ENCODE measurements at places on chromosomes 3 and 15. TPM values are rescaled to one million over a fixed set of nuclear protein-coding genes. Genes with fewer than 3 reads are reported as not detected.
A peak's percentile ranks its signal among the peaks of the same experiment; 100 is the strongest.

LRRC2 gene
- 0.93 TPM for total RNA-seq

PLCL2 gene
- total RNA-seq, result 16.5 TPM

CTNNB1 gene
- total RNA-seq, result 212 TPM

ILDR1 gene
- 0.17 TPM for total RNA-seq

GRCh38 chr15:40293905-40294895, 11.3 kb upstream of the ANKRD63 start:
- no peak overlapping the region for H3K27ac ChIP-seq
- H3K27me3 ChIP-seq, result no peaks in the 10 kb centered on the region
- no peak for DNase-seq
- no peaks in the 10 kb centered on the region for H3K36me3 ChIP-seq
- peaks cover under 1% of the 10 kb centered on the region for H3K4me1 ChIP-seq
- H3K4me3 ChIP-seq, result no peak overlapping the region

GRCh38 chr3:173019378-173019777, 121.7 kb downstream of the SPATA16 start:
- H3K27ac ChIP-seq, result no peak overlapping the region
- H3K4me1 ChIP-seq, result no peaks in the 10 kb centered on the region
- no peaks in the 10 kb centered on the region for H3K27me3 ChIP-seq
- no peak for DNase-seq
- H3K4me3 ChIP-seq, result no peak overlapping the region

- no peaks in the 10 kb centered on the region for H3K4me1 ChIP-seq
- H3K4me3 ChIP-seq, result no peak overlapping the region
- DNase-seq, result no peak
- H3K27me3 ChIP-seq, result no peaks in the 10 kb centered on the region
Measured at GRCh38 chr3:106327696-106328025, 458.8 kb upstream of the CBLB start.

DNA sequence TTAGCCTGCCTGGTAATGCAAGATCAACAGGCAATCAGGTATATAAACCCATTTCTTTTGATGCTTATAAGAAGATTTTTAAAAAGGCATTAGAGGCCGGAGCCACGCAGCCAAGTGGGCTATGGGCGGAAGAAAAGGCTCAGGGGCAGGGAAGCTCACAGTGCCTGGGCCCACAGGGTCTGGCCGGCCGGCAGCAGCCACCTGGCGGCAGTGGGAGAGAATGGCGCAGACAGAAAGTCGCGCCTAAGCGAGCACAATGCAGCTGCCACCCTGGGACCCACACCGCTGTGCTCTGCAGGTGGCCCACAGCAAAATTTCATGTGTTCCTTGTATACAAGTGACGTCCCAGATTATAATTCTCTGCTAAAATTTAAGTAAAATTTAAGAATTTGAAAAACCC, 448.6 kb upstream of the RASGRP1 start:
- no peak overlapping the region for H3K4me3 ChIP-seq
- H3K36me3 ChIP-seq, result no peaks in the 10 kb centered on the region
- H3K27me3 ChIP-seq, result no peaks in the 10 kb centered on the region
- DNase-seq, result no peak
- no peak overlapping the region for H3K27ac ChIP-seq
- no peaks in the 10 kb centered on the region for H3K4me1 ChIP-seq

DNA sequence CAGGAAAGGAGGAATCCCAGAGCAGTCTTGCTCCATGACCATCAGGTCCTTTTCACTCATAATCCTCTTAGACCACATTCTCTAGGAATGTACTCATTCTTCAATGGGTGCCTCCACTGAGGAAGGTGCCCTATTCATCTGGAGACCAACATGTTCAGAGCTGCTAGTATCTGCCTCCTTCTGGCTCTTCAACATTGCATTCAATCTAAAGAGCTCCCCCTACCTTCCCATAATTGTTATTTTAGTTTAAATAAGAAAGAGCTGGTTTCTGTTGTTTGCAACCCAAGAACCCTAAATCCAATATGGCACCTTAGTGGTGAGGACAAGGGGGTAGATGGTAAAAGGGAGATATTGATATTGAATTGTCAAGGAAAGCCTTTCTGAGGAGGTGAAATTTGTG, 67.6 kb downstream of the SCN11A start:
- no peak overlapping the region for H3K27ac ChIP-seq
- H3K27me3 ChIP-seq, result peaks cover 3% of the 10 kb centered on the region
- no peaks in the 10 kb centered on the region for H3K4me1 ChIP-seq
- H3K4me3 ChIP-seq, result no peak overlapping the region
- DNase-seq, result no peak
- H3K36me3 ChIP-seq, result no peaks in the 10 kb centered on the region

GRCh38 chr15:90414408-90415028, 26.5 kb downstream of the IQGAP1 start:
- no peaks in the 10 kb centered on the region for H3K27me3 ChIP-seq
- H3K27ac ChIP-seq, result no peak overlapping the region
- no peak overlapping the region for H3K4me3 ChIP-seq
- DNase-seq, result no peak
- no peaks in the 10 kb centered on the region for H3K4me1 ChIP-seq
- H3K36me3 ChIP-seq, result no peaks in the 10 kb centered on the region

- H3K27me3 ChIP-seq, result peaks cover 5% of the 10 kb centered on the region
- no peaks in the 10 kb centered on the region for H3K36me3 ChIP-seq
- no peak overlapping the region for H3K4me3 ChIP-seq
- H3K27ac ChIP-seq, result no peak overlapping the region
Measured at GRCh38 chr15:96625256-96625655, 294.8 kb downstream of the NR2F2 start.

DNA sequence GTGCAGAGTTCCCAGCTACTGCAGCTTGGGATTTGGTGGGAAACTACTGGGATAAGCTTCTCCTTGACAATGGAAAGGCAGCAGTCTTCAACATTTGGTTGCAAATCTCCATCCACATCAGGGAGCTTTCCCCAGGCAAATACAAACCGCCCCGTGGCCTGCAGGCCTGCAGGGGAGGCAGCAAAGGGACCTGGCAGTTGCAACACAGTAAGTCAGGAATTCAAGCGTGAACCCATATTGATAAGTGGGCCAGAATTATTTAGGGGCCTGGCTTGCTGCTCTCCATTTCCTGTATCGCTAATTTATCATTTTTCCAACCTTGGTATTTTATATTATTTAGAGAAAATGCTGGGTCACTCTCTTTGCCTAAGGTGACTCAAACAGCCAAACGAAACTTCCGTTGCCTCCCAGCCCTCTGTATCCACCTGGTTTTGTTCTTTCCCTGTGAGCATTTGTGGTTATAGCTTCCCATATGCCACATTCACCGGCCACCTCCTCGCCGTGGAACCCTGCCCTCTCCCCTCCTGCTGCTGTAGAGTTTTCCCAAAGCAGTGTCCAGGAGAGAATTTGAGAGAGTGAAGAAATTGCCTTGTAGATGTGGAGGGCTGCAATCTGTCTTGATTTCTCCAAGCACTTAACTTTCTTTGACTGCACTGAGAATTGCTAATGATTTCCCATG, 34.8 kb downstream of the B3GALNT1 start:
- H3K4me1 ChIP-seq, result no peaks in the 10 kb centered on the region
- no peak overlapping the region for H3K27ac ChIP-seq
- no peak for DNase-seq
- no peaks in the 10 kb centered on the region for H3K36me3 ChIP-seq
- H3K4me3 ChIP-seq, result no peak overlapping the region

- H3K4me3 ChIP-seq, result no peak overlapping the region
- DNase-seq, result peak; percentile 2
- H3K27ac ChIP-seq, result no peak overlapping the region
- H3K4me1 ChIP-seq, result no peaks in the 10 kb centered on the region
Measured at GRCh38 chr3:43870120-43870519, 179.4 kb downstream of the ABHD5 start.

- H3K36me3 ChIP-seq, result no peaks in the 10 kb centered on the region
- no peaks in the 10 kb centered on the region for H3K4me1 ChIP-seq
- no peaks in the 10 kb centered on the region for H3K27me3 ChIP-seq
Measured at GRCh38 chr15:29364426-29365078, 94.9 kb upstream of the NSMCE3 start.

DNA sequence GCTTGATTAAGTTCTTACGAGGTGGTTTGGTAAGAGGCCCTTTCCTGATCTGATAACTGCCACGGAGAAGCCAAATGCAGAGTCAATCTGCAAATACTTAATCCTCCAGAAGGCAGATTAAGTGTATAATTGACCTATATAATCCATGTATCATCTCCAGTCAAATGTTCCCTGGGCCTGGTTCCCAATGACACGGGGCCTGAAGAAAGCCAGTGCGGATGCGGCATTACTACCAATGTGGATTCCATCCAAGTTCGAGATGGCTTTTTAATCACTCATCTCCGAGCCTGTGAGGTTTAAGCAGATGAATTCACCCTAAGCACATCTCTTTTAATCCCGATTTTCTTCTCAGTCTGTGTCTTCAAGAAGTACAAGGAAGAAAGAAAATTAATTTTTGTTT, 60.0 kb upstream of the FEZF2 start:
- no peak overlapping the region for H3K27ac ChIP-seq
- no peak overlapping the region for H3K4me3 ChIP-seq
- H3K27me3 ChIP-seq, result peaks cover 4% of the 10 kb centered on the region
- DNase-seq, result no peak

DNA sequence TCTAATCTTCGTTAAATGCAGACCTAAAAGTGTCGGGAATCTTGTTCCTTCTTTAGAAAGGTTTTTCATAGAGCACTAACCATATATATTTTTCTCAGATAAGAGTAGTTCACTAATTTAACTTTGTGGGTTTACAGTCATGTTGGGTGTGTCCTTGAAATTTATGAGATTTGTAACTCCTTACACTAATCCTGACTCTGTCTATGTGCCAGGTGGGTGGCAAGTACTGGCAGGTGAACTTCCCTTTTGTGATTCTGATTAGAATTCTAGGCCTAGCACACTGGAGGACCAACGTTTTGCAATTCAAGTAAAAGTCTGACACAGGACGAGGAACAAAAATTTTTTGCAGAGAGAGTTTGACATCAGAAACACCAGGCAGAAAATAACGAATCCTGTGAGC, 220.1 kb downstream of the P3H2 start:
- H3K4me1 ChIP-seq, result no peaks in the 10 kb centered on the region
- H3K27ac ChIP-seq, result no peak overlapping the region
- no peak overlapping the region for H3K4me3 ChIP-seq
- DNase-seq, result no peak

- H3K36me3 ChIP-seq, result no peaks in the 10 kb centered on the region
- H3K27me3 ChIP-seq, result no peaks in the 10 kb centered on the region
- DNase-seq, result no peak
- H3K4me3 ChIP-seq, result no peak overlapping the region
- H3K4me1 ChIP-seq, result no peaks in the 10 kb centered on the region
Measured at GRCh38 chr3:183437666-183438564, 9.5 kb upstream of the MCF2L2 start.

GRCh38 chr15:90557186-90558084, 27.7 kb downstream of the CRTC3 start:
- H3K27me3 ChIP-seq, result no peaks in the 10 kb centered on the region
- no peak overlapping the region for H3K4me3 ChIP-seq
- no peaks in the 10 kb centered on the region for H3K36me3 ChIP-seq
- no peak for DNase-seq
- H3K27ac ChIP-seq, result peak overlapping the region; percentile 94

GRCh38 chr15:82135638-82136037, 89.8 kb upstream of the MEX3B start:
- no peak overlapping the region for H3K4me3 ChIP-seq
- peaks cover 17% of the 10 kb centered on the region for H3K4me1 ChIP-seq
- H3K36me3 ChIP-seq, result no peaks in the 10 kb centered on the region
- no peaks in the 10 kb centered on the region for H3K27me3 ChIP-seq
- H3K27ac ChIP-seq, result no peak overlapping the region
- no peak for DNase-seq

DNA sequence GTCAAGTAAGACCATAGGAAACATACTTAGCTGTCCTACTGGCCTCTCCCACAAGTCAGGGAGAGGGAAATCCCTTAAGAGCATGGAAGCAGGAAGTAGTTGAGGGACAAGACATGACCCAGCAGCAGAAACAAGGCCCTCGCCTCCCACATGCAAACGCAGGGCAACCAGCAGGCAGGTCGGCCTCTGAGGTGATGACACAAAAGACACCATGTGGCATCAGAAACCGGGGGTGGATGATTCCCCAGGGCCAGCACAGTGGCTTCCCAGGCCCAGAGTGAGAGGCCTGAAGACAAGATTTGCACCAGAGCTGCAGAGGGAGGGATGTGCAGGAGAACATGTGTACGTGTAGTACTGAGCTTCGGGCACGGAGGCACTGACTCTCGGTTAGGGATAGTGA, 26.3 kb downstream of the PXYLP1 start:
- no peak overlapping the region for H3K27ac ChIP-seq
- H3K4me3 ChIP-seq, result no peak overlapping the region
- no peaks in the 10 kb centered on the region for H3K4me1 ChIP-seq
- no peaks in the 10 kb centered on the region for H3K27me3 ChIP-seq
- DNase-seq, result no peak

DNA sequence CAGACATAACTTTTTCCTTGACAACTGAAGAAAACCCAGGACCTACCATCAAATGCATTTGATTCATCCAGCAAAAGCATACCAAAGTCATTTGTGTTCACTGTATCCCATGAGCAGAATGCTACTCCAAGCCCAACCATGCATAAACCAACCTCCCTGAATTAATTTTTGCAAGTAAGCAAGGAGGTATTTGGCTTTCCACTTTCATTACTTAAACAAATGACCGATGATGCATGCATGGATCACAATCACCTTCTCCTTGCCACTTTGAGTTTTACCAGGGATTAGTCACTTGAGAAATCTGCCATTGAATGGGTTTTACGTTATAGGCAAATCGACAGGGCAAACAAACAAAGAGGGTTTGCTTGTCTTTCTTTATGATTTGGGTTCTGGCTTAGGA, 214.8 kb downstream of the FMN1 start:
- H3K27ac ChIP-seq, result no peak overlapping the region
- no peaks in the 10 kb centered on the region for H3K4me1 ChIP-seq
- no peak overlapping the region for H3K4me3 ChIP-seq

DNA sequence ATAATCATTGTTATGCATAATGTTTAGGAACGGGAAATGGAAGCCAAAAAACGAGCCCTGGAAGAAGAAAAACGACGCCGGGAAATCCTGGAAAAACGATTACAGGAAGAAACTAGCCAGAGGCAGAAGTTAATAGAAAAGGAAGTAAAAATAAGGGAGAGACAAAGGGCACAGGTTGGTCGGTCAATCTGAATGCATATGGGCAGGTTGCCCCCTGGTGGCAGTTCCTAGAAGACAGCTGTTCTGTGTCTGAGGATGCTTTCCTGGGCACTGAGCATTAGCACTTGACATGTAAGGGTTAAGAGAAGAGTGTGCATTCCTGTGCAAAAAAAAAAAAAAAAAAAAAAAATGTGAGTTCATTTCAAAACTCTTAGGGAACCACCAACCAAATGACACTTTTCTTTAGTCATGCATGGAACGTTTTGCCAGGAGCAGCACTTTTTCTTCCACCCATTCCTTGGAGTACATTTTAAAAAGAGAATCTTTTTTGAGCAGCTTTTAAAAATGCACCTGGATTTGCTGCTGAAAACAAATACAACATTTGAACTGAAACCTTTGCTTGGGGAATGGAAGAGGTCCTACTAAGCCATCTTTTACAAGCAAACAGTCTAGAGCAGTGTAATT, 11.1 kb upstream of the ABHD10 start:
- peaks cover 9% of the 10 kb centered on the region for H3K36me3 ChIP-seq
- H3K27me3 ChIP-seq, result no peaks in the 10 kb centered on the region
- no peaks in the 10 kb centered on the region for H3K4me1 ChIP-seq
- DNase-seq, result peak; percentile 79
